ENCODE measurements at places on chromosomes 2 and 18. TPM values are rescaled to one million over a fixed set of nuclear protein-coding genes. Genes with fewer than 3 reads are reported as not detected.

DNA sequence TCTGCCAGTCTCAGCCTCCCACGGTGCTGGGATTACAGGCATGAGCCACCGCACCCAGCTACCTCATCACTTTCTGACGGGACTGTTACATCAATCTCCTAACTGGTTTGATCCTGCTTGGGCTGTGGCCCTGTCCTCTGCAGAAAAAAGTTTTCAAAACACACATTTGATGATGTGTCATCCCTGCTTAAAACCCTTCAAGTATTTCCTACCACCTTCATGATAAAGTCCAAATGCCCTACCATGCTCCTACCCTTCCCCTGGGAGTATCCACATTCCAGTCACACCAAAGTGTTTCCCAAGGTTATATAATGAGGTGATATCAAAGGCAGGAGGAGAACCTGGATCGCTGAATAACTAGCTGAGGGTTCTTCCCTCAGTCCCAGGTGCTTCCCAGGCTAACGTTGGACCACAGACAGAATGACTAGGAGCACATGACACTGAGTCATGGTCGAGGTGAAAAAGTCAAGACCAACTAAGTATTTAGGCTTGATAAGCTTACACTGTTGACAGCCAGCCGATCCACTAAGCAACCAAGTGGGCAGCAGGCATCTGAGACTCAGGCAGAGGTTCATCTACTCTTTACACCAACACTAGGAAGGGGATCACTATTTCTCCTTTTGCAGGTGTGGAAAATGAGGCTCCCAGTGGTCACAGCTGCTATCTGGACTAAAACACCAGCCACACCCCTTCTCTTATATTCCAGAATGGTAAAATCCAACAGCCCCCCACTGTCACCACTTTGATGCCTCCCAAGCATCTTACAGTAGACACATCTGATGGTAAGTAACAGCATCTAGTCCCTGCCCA, 31.8 kb downstream of the CYRIA start:
- peak; percentile 24 for DNase-seq

- DNase-seq = peak; percentile 10
Observed at GRCh38 chr2:19733951-19734425, 167.8 kb downstream of the TTC32 start.

- no peak for DNase-seq
Observed at GRCh38 chr2:15584767-15585469, 6.8 kb upstream of the DDX1 start.

Gene HSPE1
- 328 TPM for total RNA-seq

Gene ALK
- total RNA-seq = not detected

Gene GPAT2
- total RNA-seq = not detected

Gene DNAJC10
- total RNA-seq = 79.5 TPM
